NCI-H1930 (cell line): ENCODE measurements at places on chromosomes 16 and 17.
A peak's percentile ranks its signal among the peaks of the same experiment; 100 is the strongest.

GRCh38 chr16:71311553-71312158 is 22.5 kb upstream of the CMTR2 start:
- peak; percentile 36 for DNase-seq

- DNase-seq, result no peak
Measured at GRCh38 chr17:45096141-45096540, 35.0 kb downstream of the NMT1 start.

DNA sequence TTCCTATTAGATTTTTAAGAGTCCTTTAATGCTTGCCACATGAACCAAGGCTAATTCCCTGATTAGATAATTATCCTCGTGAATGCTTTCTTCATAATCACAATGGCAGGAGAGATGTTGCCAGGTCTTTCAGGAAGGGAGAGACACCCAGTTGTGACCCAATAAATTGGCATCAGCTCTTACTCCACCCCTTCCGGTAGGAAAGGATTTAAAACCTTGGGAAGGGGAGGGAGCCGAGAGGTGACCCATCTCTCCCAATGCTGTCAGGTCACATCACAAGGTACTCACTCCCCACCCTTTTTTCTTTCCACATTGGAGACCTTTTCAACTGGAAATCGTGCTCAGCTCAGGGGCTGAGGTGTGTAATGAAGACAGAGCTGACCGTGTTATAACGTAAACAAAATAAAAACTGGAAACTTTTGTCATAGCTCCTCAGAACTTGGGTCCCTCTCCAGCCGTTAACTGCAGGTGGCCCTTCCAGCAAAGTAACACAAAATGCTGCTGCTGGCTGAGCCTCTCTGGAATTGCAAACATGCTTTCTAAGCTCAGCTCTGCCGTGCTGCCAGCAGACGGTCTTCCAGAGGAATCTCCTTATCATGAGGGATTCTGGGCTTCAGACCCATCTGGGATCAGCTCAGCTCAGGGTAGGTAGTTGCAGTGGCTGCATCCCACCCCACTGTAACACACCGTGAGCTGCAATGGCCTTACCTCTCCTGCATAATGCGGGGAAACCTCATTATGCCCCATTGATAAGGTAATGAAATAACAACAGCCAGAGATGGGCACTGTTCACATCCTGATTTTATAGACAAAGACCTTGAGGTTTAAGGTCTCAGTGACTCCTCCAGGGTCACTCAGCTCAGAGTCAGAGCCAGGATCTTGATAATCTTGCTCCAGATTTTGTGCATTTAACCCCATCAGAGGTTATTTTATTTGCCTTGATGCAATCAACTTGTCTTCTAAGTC is 15.6 kb downstream of the TMEM100 start:
- no peak for DNase-seq

- no peak for DNase-seq
Measured at GRCh38 chr17:82633343-82633742, 14.9 kb downstream of the WDR45B start.

- DNase-seq, result no peak
Measured at GRCh38 chr17:75810216-75810615, 25.6 kb downstream of the UNK start.

DNA sequence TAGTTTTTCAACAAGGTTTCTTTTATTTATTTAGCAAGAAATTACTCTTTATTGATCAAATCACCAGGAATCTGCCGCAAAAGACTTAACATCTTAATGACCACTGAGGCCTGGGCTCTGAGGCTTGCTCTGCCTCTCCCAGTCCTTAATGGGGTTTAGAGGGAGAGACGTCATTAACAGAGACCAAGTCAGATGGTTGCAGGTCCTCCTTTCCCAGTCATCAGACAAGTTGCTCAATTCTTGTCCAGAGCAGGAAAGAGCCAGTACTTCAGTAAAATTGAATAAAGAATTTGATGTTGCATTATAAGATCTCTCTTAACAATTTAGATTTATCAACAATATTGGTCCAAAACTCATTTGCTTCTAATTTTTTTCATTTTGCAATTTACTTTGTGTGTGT is 2.0 kb downstream of the SEPHS2 start:
- no peak for DNase-seq

GRCh38 chr16:70750893-70751467 is 50.0 kb downstream of the VAC14 start:
- no peak for DNase-seq

GRCh38 chr16:23840310-23840709 is 4.5 kb downstream of the PRKCB start:
- no peak for DNase-seq

- DNase-seq, result no peak
Measured at GRCh38 chr17:43143201-43143600, 18.0 kb upstream of the BRCA1 start.

DNA sequence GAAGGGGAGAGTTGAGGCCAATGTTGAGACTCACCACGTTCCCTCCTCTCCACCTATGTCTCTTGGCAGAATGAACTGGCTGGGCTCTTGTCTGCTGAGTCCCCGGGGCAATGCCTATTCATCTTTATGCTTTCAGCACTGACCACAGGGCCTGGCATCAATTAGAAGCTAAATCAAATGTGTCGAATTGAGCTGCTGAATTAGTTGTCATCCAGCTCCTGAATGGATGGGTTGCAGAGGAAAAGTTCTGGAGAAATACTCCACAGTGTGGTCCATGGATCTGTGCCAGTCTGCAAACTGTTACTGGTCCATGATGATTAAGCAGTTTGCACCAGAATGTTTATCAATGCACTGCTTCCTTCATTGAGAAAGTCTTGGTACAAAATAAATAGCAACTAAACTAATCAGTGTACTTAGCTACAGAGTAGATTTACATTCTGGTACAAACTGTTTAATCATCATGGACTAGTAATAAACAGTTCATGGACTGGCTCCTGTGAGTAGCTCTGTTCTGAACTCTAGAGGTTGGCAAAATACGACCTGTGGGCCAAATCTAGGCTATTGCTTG is 4.6 kb downstream of the CNGB1 start:
- DNase-seq, result no peak

DNA sequence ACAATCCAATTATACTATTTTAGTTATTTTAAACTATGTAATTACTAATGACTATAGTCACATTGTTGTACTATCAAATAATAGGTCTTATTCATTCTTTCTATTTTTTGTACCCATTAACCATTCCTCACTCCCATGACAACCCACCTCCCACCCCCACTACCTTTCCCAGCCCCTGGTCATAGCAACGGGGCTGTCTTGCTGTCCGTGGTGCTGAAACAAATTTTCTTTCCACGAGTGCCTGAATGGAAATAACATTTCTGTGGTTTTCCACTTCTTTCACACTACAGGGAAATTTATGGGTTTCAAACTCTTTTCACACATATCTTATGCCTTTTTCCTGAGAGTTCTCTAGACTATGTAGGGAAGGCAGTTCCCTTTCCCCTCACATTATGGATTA is 326.6 kb downstream of the PHKB start:
- DNase-seq, result no peak

DNA sequence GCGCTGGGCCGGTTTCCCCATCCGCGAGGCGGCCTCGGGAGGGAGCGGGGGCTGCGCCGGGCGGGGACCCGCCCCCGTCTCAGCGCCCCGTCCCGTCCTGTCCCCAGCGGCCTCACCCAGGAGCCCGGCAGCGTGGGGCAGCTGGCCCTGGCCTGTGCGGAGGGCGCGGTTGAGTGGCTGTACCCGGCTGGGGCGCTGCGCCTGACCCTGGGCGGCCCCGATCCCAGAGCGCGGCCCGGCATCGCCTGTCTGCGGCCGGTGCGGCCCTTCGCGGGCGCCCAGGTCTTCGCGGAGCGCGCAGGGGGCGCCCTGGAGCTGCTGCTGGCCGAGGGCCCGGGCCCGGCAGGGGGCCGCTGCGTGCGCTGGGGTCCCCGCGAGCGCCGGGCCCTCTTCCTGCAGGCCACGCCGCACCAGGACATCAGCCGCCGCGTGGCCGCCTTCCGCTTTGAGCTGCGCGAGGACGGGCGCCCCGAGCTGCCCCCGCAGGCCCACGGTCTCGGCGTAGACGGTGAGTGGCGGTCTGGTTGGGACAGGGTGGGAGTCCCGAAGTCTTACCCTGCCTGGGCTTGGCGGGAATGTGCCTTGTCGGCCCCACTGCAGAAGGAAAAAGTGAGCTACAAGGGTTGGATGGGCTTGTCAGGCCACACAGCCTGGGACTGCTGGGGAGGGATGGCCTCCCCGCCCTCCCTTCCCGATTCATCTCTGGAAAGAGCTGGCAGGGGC is 720 bp downstream of the METRN start:
- DNase-seq, result peak; percentile 40

- no peak for DNase-seq
Measured at GRCh38 chr17:45896803-45897693, 2.7 kb downstream of the MAPT start.

DNA sequence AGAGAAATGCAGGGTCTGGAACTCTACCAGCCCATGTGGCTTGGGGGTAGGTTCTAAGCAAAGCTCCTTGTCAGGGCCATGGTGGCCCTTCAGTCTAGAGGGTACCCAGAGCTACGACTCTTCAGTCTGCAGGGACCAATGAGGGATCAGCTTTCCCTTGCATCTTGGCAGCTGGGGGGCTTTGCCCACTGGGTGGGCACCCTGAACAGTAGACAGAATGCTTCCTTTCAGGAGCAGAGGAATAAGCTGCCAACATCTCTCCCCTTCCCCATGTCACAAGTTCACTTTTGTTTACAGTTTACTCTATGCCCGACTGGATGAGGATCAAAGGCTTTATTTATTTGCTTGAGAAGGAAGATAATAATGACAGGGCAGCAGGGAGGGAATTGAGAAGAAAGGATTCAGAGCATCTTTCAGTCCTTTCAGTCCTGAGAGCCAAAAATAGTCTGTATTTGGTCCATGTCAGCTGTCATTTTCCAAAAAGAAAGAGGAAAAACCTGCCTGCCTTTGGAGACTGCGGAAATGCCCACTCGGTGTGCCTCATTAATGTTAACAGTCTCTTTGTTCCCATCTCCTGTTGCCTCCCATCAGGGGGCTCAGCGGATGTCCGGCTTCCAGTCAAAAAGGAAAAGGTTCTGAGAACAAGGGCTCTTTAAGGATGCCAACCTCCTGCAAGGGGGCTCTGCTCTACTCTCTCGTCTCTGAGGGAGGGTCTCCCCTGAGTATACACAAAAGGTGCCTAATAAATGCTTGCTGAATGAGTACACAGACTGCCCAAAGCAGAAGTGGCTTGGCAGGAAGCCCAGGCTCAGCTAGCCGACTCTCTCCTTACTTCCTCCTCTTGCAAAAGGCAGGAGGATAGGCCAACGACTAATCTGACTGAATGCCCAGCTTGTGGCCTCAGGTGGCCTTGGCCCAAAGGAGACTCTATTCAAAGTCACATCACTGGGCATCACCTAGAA is 17.1 kb downstream of the TRAF4 start:
- no peak for DNase-seq

DNA sequence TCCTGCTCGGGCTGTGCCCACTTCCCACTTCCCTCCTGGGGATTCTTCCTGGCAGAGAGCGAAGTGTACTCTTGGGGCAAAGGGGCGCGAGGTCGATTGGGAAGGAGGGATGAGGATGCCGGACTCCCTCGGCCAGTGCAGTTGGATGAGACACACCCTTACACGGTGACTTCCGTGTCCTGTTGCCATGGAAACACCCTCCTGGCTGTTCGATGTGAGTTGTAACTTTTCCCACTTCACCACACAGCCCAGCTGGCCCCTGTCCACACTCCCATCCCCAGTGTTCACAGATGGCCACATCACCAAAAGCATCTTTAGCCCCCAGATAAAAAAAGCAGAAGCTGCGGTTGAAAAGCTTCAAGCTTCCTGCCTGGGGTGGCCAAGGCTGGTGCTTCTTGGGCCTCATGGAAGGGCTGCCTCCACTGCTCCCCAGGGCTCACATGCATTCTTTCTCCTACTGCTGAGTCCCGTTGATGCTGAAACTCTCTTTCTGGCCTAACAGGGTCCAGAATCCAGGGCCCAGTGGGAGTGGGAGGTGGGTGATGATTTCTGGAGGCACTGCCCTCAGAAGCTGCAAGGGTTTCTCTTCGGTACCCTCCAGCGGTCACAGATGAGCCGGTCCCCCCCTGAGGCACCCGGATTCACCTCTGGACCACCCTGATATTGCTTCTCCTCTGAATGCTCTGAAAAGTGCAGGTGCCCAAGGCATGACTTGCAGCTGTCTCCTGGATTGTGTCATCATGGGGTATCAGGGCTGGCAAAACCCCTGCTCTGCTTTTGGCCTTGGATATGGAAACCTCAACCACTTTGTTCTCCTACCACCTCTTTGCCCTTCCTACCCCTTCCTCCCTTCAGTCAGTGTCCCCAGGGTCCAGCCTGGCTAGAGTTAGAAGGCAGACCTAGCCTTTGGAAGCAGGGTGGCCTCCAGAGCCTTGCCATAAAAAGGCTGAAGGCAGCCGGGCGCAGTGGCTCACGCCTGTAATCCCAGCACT is 2.2 kb upstream of the TRAF4 start:
- DNase-seq, result no peak

DNA sequence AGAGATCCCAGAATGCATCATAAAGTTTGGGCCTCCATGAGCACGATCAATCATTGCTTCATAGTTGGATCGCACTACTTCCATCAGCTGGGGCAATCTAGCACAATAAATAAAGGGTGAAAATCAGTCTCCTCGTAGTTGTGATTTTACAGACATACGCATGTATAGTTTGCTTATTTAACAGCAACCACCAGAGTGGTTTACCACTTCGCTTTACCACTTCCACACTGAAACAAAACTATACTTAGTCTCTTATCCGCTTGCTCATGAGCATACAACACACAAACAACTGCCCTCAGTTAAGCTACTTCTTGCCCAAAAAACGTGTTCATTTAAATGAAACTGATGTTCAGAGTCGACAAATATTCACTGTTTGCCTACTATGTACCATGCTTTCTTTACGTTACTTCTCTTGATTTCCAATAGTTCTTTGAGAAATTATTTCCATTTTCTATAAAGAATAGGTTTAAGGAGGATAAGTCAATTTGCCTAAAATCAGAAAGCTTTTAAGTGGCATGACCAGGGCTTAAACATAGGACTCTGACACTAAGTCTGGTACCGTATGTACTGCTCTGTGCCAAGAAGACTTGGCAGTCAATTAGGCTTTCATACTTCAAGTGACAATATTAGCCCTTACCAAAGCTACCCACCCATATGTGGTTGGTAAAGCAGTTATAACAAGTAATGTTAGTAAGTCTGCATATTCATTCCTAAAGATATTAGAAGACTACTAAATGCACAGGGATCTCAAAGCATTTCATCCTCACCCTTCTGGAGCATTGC is 22.0 kb downstream of the SETD6 start:
- no peak for DNase-seq
